GM19239 (cell line): ENCODE measurements at places on chromosomes 16 and 17.
A peak's percentile ranks its signal among the peaks of the same experiment; 100 is the strongest.

- DNase-seq = no peak
Observed at GRCh38 chr16:30805056-30805369, 18.0 kb upstream of the ZNF629 start.

GRCh38 chr16:24800586-24800985 is 45.2 kb upstream of the SLC5A11 start:
- DNase-seq = no peak

- no peak for DNase-seq
Observed at GRCh38 chr16:2816751-2817339, at the start of gene PRSS21. Gene PRSS21, plus strand, starts transcription at chr16:2817237. Its CDS starts 32 bp downstream, at chr16:2817269.

GRCh38 chr16:85570735-85571562 is 42.2 kb upstream of the GSE1 start:
- peak; percentile 80 for DNase-seq

DNA sequence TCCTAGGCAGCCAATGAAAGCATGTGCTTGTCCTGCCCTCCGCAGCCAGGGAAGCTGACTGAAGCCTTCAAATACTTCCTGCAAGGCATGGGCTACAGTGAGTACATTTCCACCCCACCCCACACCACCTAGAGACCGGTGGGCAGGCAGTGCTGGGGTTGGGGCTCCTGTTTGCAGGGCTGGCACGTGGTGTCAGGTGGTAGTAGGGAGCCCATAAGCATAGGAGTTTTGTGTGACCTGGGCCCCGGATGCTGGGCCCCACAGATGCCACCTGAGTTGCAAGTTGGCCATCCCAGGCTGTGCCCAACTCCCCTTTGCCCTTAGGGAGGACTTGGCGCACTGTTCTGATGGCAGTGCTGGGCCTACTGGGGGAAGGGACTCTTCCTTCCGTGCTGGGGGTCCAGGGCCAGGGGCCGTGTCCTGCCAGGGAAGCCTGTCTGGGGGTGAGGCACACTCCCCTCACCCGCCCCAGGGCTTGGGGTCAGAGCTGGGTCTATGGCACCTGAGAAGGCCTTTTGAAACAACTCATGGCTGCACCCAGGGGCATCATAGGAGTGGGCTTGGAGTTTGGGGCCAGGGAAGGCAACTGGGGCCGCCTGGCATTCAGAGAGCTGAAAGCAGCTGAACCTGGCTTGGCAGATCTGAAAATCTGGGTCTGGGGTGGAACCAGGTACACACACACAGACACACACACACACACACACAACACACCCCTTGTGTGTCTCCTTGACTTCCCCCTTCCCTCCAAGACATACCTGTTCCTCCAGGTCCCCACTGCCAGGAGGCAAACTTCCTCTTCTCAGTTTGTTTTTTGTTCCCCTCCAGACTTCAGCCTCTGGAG is 5.8 kb upstream of the SETD6 start:
- no peak for DNase-seq

DNA sequence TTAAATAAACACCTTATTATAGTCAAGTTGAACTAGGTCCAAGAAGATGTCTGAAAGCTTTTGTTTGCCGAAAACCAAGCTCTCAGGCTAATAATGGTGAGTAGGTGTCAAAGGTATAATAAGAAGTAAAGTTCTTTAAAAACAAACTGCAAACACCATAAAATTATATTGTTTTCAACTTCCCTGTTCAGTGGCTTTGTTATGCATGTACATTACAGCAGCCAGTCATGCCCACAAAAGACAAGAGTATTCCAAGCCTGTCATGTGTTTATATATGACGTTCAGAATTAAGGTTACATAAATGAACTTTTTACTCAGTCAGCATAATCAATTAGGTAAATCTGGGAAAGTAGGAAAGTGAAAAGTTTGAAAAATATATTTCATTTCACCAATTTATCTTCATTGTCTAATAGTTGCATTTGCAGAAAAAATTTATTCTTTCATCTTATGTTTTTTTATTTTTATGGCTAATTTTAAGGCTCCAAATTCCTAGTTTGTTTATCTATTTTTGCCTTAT is 928.7 kb upstream of the SOX9 start:
- no peak for DNase-seq

DNA sequence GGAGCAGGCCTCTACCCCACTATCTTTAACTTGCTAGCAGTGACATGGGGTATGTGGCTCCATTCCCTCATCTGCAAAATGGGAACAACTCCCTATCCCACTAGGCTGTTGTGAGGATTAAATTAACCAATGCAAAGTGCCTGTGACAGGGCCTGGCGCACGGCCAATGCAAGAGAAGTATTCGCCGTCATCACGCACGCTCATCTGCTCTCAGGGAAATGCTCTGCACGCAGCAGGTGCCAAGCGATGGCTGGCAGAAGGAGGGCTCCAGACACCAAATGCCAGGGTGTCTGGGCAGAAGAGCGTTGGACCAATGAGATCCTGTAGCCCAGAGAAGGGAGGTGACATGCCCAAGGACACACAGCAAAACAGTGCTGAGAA is 17.3 kb downstream of the FAM83G start:
- no peak for DNase-seq

GRCh38 chr16:56938664-56939513 is 6.9 kb downstream of the HERPUD1 start:
- DNase-seq = no peak

DNA sequence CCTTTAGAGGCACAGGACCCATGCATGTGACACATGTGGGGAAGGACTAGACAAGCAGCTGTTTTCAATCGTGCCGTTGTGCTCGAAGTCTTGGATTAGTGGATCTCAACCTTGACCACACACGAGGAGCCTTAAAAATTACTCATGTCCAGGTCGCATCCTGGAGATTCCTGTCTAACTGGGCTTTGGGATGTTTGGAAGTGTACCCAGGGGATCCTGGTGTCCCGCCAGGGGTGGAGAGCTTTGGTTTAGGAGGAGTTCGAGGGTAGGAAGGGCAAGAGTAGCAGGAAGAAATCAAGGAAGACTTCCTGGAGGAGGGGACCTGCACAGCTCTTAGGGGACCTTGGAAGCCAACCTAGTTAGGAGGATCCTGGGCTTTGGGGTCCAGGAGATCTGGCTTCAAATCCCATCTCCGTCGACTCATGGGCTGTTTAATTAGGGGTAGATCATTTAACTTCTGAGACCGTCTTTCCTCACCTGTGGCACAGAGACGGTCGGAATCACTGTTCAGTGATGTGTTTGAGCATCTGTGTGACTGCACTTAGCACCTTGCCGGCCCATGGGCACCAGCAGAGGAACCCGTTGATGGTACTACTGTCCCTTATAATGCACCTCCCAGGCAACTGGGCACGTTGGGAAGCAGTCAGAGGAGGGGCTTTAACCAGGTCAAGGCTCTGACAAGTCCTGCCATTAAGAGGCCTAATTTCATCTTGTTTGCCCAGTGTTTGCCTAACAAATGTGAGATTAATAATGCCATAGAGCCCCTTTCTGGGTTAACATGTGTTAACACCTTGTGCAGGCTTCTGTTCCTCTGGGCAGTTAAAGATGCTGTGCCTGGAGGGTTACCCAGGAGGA is 102.0 kb upstream of the PLCG2 start:
- no peak for DNase-seq

DNA sequence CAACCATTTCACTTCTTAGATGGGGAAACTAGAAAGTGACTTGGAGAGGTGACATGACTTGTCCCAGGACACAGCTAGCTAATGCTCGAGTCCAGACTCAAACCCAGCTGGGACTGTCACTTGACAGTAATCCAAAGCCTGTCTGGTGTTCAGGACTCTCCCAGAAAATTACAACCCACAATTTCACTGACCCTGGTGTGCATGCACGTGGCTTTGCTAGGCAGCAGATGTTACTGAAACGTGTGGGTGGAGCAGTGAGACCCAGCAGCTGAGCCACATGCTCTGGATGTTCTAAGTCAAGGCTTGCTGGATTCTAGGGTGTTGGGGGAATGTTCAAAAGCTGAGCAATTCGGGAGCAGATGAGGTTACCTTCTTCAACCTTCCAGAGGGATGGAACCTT is 364.6 kb downstream of the GRIN2A start:
- DNase-seq = no peak

GRCh38 chr17:34245351-34245905 is 9.7 kb upstream of the CCL2 start:
- no peak for DNase-seq

DNA sequence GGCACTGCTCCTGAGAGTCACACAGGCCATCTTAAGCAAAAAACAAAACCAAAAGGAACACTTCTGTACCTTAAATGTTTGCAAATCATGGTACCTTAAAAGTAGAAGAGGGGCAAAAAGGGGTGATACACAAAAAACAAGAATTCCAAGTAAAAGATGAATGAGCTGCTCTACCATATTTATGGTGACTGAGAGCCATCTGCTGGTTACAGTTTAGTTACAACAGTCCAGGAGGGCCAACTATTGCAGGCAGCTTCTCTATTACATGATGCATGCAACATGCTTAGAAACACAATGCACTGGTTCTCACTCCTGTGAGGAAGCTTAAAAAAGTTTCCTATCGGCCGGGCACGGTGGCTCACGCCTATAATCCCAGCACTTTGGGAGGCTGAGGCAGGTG is 53.5 kb downstream of the STX8 start:
- DNase-seq = no peak

GRCh38 chr16:18931756-18932155 is 5.5 kb upstream of the SMG1 start:
- no peak for DNase-seq

DNA sequence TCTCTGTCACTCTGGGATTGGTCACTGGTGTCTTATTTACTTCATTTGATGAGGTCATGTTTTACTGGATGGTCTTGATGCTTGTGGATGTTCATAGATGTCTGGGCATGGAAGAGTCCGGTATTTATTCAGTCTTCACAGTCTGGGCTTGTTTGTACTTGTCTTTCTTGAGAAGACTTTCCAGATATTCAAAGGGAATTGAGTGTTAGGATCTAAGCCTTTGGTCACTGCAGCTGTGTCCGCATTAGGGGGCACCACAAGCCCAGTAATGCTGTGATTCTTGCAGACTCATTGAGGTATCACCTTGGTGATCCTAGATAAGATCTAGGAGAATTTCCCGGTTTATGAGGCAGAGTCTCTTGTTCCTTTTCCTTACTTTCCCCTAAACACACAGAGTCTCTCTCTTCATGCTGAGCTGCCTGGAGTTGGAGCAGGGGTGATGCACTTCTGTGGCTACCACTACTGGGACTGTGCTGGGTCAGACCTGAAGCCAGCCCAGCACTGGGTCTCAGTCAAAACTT is 214.7 kb downstream of the SPECC1 start:
- no peak for DNase-seq

DNA sequence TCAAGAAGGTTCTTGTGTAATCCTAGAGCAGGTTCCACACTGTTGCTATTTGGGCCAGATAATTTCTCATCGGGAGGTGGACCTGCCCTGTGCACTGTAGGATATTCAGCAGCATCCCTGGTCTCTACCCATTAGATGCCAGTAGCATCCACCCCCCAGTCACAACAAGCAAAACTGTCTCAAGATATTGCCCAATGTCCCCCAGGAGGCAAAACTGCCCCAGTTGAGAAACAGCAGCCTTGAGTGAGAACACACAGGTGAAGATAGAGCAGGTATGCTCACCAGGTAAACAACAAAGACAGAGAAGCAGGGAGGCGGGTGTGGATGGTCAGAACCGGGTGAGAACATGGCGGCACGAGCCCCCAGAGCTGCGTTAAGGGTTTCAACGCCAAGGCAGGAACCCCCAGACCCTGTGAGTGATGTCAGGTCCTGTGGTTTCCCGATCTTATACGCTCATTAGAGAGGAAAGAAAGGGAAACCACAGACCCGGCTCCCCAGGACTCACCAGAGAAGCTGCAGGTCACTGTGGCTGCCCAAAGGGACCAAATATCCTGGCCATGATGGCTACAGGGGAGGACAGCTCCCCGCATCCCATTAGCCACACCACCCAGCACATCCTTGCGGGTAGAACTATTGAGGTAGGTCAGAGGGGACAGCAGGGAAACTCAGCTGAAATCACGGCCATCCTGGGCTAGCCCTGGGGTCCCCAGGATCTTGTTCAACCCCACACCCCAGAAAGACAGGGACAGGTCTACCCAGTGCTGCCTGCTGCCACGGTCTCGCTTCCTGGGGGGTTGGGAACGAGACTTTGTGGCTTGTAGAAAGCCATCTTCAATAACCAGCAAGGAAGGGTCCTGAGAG is 21.2 kb downstream of the CDC42EP4 start:
- no peak for DNase-seq

GRCh38 chr17:10775740-10776356 is 28.1 kb downstream of the TMEM238L start:
- DNase-seq = no peak

DNA sequence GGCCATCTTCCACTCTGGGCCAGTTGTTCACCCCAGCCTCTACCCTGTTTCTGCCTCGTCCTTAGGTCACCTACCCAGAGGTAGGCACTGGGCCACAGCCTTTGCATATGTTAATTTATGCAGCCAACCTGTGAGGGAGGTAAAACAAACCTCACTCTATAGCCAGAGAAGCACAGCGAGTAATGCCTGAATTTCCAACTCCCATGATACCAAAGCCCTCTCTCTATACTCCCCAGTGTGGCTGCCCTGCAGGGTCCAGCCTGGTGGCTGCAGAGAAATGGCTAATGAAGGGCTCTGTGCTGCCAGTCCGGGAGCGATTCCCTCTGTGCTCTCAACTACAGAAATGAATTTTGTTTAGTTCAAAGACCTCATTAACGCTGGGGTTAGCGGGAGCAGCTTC is 397.0 kb upstream of the CCL2 start:
- no peak for DNase-seq

DNA sequence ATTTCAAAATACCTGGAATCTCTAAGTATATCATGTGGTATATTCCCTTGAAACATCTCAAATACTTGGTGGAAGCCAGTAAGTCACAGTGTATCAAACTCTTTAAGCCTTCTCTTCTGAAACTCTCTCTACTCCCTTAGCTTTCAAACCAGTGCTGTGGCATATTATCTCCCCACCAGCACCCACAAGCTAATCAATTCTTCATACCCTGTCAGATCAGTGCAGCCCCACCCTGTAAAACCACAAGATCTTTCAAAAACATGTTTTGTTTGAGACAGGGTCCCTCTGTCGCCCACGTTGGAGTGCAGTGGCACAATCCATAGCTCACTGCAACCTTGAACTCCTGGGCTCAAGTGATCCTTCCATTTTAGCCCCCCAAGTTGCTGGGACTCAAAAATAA is 91.6 kb upstream of the C17orf78 start:
- DNase-seq = no peak

DNA sequence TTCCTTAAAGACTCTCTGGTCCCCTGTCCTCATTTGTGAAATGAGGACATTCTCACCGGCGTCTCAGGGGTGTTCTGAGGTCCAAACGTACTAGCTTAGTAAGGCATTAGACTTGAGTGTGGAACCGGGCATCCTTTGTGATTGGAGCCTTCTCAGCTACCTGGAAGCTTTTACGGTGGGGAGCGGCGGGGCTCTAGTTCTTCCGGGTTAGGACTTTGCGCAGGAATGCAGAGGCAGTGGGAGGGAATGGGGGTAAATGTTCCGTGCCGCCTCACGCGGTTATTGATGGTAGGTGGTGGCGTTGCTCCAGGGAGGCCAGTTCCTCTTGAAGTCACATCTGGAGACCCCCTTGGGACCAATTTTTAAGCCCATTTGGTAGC is 113.6 kb downstream of the SNX29 start:
- DNase-seq = no peak

- no peak for DNase-seq
Observed at GRCh38 chr16:11131706-11132105, 124.3 kb downstream of the SOCS1 start.
